HuH-7 (cell line): ENCODE measurements at places on chromosomes 2 and 18.
A peak's percentile ranks its signal among the peaks of the same experiment; 100 is the strongest.

DNA sequence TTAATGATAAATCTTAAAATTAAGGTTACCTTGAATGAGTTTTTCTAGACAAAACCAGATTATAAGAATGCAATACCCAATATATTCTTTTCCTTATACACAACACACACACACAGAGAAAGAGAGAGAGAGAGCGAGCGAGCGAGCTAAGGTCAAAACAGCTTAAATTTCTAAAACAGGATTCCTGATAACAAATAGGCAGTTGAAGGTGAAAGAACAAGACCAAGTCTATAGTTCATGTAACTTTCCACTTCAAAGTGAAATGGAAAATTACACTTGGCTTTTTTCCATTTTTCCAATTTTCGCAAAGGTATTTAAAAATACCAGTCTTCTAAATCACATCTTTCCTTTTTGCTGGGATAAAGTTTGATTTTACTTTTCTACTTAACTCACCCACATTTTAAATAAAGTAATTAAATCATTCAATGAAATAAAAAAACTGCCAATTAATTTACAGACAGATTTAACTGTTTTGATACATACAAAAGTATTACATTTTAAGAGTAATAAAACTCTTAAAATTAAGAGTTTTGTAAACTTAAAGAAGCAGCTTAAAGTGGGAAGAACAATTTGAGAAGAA lies 98.8 kb downstream of the COBLL1 start:
- DNase-seq, result peak; percentile 13

DNA sequence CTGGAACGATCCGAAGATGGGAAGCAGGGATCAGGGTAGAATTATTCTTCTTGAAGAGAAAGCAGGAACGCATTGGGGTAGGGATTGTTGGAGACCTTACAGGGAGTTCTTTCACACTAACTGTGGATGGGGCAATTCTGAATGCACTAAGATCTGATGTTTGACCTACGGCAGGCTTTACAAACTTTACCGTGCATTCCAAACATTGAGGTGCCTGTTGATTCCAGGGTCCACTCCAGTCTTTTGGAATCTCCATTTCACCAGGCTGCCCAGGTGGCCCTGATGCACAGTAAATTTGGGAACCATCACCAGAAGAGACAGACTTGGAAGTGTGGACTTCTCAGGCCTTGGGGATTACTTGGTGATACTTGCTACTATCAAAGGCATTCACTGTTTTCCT lies 76.9 kb downstream of the RFTN2 start:
- no peak for DNase-seq

- DNase-seq, result no peak
These were observed 254.0 kb upstream of the POU3F3 start for GRCh38 chr2:104599787-104600510.

DNA sequence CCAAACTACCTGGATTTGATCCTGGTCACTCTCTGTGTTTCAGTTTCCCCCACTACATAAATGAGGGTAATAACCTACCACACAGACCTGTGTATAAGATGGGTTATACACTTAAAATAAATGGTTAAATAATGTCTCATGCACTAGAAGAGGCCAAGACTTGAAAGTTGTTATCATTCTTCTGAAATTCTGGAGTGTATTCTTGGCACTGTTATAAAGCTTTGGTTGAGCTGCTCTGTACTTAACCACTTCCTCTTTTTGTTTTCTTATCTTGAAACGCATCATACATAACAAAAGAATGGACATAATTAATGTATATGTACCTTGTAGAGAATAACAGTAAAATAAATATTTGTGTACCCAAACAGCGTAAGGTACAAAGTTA lies 281.0 kb downstream of the AFF3 start:
- no peak for DNase-seq

GRCh38 chr18:67242001-67242400 lies 274.5 kb downstream of the DSEL start:
- no peak for DNase-seq

- no peak for DNase-seq
These were observed 38.1 kb upstream of the ACMSD start for GRCh38 chr2:134800341-134800740.

- no peak for DNase-seq
These were observed 4.3 kb downstream of the FRZB start for GRCh38 chr2:182862091-182862490.

DNA sequence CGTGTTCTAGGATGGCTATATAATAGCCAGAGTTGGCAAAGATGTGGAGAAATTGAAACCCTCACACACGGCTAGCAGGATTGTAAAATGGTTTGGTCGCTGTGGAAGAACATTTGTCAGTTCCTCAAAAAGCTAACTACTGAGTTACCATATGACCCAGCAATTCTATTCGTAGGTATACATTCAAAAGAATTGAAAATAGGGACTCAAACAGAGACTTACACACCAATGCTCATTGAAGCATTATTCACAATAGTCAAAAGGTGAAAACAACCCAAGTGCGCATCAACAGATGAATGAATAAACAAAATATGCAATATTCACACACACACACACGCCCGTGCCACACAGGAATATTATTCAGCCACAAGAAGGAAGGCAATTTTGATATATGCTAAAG lies 98.7 kb downstream of the PLA2R1 start:
- no peak for DNase-seq

- no peak for DNase-seq
These were observed 416.6 kb upstream of the TRIB2 start for GRCh38 chr2:12300019-12300602.

DNA sequence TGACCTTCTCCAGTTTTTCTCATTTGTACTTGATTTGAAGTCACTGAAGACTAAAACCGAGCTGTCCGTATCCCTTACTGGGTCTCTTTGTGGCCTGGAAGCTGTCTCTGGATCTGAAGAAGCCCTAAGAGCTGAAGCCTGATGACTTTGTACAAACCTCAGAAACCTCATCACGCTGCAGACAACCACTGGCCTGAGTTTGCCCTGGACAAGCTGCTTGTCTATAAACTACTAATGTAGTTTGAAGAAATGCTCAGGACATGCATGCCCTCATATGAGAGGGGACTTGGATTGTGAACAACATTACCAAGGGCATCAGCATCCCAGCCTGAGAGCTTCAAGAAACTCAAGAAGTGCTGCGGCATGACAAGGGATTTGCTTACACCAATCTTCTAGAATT lies 79.3 kb upstream of the CBLN2 start:
- no peak for DNase-seq

DNA sequence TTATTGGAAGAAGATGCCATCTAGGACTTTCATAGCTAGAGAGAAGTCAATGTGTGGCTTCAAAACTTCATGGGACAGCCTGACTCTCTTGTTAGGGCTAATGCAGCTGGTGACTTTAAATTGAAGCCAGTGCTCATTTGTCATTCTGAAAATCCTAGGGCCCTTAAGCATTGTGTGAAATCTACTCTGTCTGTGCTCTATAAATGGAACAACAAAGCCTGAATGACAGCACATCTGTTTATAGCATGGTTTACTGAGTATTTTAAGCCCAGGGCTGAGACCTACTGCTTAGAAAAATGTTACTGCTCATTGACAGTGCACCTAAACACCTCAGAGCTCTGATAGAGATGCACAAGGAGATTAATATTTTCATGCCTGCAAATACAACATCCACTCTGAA lies 30.8 kb downstream of the ZNF892 start:
- no peak for DNase-seq

DNA sequence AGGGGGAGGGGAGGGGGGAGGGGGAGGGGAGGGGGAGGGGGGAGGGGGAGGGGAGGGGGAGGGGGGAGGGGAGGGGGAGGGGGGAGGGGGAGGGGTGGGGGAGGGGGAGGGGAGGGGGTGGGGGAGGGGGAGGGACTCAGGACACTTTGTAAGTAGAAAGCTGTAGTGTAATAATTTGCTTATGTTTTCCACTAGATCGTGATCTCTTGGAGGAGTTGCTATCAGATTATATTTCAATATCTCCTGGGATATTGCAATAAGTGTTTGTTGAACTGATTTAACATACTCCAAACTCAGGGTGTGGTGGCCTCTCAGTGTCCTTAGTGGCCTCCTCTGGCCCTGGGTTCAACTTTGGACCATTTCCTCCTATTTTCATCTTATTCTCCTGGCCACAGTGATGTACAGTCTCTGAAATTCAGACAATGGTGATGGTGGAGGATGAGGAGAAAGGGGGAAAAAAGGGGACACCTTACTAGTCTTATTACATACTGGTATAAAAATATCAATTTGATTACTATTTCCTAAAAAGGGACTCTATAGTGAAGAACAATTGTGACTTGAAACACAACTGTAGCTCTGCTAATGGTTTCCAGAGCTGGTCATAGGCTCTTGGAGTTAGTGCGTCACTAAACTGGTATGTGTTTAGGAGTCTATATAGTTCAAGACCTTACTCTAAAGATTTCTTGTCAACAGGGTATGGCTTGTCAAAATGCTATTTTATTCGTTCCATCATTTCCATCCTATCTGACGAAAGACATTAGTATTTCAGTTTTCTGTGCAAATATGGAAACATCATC lies 89.6 kb downstream of the DDX1 start:
- no peak for DNase-seq

GRCh38 chr2:120650022-120650644 lies 85.5 kb upstream of the GLI2 start:
- DNase-seq, result no peak

- DNase-seq, result no peak
These were observed 107.9 kb downstream of the CDC42EP3 start for GRCh38 chr2:37563375-37564015.

DNA sequence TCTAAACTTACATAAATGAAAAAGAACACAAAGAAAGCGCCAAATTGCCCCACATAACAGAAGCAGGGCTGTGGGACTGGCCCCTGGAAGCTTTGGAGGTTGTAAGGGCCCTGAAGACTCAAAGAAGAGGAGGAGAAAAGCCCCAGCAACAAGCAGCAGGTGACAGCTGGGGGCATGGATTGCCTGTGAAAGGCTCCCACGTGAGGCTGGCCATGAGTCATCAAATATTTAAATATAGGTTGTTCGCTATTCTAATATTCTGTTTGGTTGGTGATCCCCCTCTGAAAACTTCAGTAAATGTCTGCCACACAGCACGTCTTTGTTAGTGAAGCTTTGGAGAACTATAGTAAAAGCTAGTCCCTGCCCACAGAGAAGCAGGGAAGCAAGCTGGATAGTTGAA lies 132.4 kb downstream of the MREG start:
- DNase-seq, result no peak
